COR-L47 (cell line): ENCODE measurements at places on chromosomes 11 and 22.

DNA sequence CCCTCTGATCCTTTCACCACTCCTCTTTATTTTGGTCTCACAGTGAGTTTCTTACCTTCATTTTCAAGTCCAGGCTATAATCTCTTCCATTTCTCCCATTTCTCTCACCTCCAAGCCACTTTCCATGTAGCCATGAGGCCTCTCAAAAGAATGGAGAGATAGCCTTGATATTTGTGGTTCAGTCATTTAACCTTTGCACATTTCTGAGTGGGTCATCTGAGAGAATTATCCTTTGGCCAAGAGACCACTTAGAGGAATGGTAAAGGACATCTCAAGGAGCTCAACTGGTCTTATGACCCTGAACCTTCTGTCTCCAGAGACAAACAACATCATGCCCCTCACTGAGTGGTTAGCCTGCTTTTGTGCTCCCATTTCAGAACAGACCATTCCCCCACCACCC, 121.1 kb downstream of the KIRREL3 start:
- no peak for DNase-seq

GRCh38 chr11:27783701-27784355, 83.6 kb upstream of the BDNF start:
- no peak for DNase-seq

DNA sequence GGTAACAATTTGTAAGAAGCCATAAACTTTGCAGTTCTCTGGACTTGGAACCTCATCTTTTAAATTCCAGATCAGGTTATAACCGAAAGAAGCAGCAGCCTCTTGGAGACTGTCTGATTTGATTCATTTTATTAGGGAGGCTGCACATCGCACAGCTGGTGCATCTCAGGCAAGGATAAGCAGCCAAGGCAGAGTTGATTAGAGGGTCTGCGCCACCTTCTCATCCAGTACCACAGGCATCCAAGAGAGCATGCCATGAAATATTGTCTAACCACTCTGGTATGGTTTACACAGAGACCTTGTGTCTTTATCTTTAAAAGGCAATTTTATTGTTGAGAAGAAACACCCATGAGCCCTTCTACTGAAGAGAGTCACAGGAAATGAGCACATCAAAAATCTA, 16.2 kb upstream of the CWF19L2 start:
- no peak for DNase-seq

DNA sequence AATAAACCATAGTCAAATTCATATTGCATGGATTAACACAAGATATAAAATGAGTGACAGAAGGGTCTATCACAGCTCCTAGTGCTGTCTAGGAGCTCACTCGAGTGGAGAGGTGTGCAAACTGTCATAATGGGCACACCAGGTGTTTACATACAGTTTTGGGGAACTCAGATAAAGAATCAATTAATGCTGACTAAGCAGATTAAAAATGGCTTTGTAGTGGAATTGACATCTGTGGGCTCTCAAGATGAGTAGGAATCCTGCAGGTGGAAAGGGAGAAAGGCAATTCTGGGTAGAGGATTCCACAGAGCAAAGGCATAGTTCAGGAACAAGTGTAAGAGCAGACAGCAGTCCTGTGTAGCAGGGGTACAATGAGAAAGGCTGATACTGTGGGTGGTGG, 496.2 kb upstream of the CCDC90B start:
- DNase-seq = no peak
